ENCODE measurements at places on chromosomes 7 and 10.
A peak's percentile ranks its signal among the peaks of the same experiment; 100 is the strongest.

DNA sequence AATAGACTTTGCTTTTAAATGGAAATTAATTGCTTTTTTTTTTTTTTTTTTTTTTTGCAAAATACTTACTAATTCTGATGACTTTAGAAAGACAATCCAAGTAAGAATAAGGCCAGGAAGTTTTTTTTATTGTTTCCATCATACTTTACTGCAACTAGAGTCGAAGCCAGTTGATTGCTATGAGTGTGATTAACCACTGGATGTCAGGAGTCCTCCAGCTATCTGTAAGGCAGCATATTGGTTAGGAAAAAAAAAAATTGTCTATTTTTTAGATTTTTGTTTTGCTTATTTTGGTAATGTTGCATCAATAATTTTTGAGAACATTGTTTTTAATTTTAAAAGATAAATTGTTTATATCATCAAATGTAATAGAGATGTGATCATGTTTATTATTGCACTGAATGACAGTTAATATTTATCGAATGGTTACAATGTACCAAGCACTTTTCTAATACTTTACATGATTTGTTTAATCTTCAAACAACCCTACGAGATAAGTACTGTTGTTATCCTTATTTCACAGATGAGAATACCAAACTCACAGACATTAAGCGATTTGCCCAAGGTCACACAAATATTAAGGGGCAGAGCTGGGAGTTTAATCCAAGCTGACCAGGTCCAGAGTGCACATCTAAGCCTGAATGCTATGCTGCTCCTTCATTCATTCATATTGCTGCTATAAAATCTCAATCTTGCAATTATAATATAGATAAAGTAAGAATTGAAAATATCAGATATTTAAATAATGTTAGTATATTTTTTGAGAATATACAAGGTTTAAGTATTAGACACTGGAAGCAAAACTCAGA is 19.9 kb upstream of the LMOD2 start:
- peak; percentile 65 for DNase-seq

DNA sequence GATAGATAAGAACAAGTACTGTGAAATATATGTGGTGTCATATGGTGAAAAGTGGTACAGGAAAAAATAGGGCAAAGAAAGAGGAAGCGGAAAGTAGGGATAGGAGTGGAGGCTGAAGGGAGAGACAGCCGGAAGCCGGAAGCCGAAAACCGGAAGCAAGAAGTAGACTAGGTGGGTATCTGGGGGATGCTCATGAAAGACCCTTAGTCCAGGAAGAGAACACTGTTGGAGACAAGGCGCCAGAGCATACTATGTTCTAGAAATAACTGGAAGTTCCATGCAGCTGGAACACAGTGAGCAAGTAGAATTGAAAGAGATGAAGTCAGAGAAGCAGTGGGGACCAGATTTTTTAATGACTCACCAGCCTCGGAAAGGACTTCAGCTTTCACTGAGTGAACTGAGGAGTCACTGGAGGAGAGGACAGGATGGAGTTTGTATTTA is 22.5 kb downstream of the ST8SIA6 start:
- peak; percentile 55 for DNase-seq

GRCh38 chr7:163971-164881 is 28.1 kb upstream of the FAM20C start:
- DNase-seq, result no peak

GRCh38 chr10:128869101-128869749 is 597.8 kb upstream of the MGMT start:
- DNase-seq, result no peak

DNA sequence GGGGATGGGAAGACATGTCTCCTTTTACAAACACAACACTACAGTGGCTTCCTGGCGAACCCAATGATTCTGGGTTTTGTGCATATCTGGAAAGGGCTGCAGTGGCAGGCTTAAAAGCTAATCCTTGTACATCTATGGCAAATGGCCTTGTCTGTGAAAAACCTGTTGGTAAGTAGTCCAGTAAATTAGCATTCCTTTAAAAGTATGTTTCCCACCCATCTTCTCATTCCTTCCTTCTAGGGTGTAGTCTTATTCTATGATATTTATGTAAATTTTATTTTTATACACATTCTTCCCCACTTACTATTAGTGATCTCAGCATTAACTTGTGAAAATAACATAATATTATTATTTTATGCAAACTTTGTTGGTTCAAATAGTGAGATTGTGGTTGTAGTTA is 206.9 kb downstream of the ATRNL1 start:
- no peak for DNase-seq

GRCh38 chr7:29289156-29290021 is 94.8 kb downstream of the CHN2 start:
- no peak for DNase-seq

GRCh38 chr7:2956526-2957368 is 86.9 kb downstream of the CARD11 start:
- DNase-seq, result peak; percentile 64

DNA sequence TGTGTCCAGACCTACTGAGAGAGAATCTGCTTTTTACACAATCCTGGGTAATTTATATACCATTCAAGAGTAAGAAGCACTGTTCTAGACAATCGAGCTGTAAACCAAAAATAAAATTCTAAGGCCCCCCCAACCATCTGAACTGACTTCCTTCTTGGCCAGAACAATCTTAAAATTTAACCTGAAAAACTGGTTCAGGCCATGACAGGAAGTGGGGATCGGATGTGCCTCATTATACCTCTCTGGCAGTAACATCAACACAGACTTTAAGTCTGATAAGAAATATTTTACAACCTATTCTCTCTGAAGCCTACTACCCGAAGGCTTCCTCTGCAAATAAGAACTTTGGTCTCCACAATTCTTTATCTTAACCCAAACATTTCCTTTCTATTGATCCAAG is 75.2 kb upstream of the KIF5B start:
- no peak for DNase-seq

DNA sequence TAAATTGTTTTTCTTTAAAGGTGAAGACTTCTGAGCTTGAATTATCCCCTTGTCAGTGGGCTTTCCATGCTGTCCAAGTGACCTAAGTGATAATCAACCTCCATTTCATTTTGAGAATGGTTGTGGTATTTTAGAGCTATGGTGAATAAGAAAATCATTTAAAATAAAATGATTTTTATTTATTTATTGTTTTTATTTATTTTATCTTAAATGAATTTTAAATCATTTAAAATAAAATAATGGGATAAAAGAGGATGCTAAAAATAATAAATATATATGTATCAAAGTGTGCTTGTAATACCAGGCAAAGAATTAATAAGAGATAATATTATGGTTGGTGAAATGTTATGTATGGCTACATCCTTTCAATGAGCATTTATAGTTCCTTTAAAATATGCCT is 24.5 kb downstream of the CAV1 start:
- DNase-seq, result no peak

DNA sequence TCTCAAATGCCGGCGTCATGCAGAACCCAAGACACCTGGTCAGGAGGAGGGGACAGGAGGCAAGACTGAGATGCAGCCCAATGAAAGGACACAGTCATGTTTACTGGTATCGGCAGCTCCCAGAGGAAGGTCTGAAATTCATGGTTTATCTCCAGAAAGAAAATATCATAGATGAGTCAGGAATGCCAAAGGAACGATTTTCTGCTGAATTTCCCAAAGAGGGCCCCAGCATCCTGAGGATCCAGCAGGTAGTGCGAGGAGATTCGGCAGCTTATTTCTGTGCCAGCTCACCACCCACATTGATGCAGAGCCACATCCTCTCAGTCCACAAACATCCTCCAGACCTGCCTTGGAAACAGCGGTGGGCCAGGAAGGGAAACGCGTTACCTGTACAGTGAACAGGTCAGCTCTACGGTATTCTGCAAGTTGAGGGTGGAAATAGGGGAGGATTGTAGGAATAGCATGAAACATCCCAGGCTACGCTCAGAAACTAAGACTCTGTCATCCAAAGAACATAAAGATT is 133.1 kb upstream of the PRSS1 start:
- DNase-seq, result no peak

- DNase-seq, result no peak
Observed at GRCh38 chr10:50541921-50542320, 81.8 kb downstream of the SGMS1 start.

DNA sequence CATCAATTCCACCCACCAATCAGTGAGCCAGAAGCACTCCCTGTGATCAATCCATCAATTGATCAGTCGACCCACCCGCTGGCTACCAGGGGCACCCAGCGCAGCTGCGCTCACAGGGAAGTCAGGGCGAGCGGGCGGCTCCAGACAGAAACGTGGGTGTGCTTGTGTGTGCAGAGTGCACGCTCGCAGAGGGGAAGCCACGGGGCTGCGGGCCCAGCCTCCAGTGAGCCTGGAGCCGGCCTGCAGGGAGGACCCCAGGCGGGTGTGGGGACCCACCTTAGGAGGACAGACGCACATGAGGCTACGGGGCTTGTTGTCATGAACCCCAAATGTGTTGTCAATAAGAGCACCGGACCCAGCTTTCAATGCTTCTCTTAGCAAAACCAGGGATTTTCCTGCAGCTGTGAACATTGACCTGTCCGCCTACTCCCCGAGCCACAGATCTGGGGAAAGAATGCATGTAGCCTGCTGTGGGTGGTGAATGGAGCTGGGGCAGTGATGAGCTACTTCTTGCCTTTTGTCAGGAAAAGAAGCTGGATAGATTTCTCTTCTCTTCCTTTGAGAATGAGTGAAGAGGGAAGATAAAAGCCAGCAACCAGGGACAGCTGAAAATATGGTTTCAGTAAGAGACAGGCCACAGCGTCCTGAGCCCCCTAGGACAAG is 497.8 kb downstream of the DNAJB6 start:
- DNase-seq, result no peak

DNA sequence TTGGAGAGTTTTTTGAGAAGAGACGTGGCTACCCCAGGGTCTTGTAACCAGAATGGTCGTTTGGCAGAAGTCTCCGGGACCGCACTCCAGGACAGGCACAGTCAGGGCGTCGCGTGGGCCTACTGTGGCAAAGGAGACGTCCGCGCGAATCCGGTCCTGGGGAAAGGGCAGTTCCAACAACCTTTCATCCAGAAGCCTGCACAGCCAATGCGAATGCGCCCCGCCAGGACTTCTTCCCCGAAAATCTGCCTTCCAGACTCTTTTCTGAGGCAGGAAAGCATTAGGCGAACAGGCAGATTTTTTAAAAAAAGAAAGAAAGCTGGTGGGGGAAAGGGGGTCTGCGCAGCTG is 2.0 kb downstream of the HPSE2 start:
- DNase-seq, result no peak

- DNase-seq, result no peak
Observed at GRCh38 chr7:133433165-133433812, 180.4 kb downstream of the EXOC4 start.

DNA sequence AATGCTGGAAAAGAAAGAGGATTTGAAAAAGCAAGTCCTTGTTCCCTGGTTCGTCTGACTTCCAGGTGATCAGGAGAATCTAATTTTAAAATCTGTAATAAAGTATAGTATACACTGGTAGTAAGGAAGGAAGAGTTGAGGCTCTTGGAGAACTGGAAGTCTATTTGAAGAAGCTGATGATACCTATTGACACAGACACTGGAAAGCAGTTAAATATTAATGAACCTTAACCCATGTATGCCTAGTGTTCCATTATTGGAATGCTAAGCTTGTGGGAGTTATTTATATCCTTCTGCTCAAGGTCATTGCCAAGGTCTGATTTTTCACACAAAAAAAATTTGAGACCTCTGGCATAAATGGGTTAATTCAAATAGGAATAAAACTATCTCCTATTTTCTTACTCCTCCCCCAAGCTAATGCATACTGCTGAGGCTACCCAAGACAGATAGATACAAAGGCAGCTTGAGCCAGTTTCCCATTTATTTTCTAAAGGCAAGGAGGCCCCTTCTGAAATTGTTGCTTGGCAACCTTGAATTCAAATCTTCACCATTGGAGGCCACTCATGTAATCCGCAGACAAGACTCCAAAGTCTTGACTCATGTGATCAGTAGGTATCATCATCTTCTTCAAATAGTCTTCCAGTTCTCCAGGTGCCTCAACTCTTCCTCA is 110.2 kb downstream of the FZD1 start:
- DNase-seq, result no peak

GRCh38 chr10:58177362-58177947 is 90.2 kb downstream of the IPMK start:
- peak; percentile 60 for DNase-seq

GRCh38 chr10:15267496-15267895 is 99.0 kb upstream of the NMT2 start:
- DNase-seq, result peak; percentile 10

DNA sequence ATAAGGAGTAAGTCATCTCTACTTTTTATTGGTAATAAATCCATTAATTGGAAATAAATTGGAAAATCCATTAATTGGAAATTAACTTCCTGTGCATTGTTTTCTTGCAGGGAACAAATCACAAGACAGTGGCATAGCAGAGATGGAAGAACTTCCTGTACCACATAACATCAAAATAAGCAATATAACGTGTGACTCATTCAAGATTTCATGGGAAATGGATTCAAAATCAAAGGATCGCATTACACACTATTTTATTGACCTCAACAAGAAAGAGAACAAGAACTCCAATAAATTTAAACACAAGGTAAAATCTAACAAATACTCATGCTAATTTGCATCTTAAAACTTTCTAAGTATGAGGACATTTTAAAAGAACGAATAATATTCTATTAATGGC is 57.8 kb downstream of the PHYHIPL start:
- peak; percentile 5 for DNase-seq

DNA sequence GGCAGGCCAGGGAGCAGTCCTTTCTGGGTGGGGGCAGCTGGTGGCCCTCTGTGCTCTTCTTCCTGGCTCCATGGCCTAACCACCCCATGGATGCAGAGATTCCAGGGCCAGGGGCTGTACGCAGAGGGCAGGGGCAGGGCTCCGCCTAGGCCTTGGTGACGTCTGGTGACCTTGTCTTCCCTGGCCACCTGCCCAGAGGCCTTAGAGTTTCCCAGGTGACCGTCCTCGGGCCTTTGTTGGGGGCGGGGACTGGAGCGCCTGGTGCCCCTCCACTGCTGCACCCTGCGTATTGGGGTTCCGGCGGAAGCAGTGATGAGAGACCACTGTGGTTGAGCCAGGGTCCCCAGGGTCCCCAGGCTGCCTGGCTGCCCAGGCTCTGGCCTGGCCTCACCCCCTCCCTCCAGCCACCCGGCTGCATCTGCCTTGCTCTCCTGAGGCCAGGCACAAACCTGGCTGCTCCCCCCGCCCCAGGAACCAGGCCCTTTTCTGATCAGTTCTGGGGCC is 10.3 kb downstream of the PWWP2B start:
- no peak for DNase-seq

DNA sequence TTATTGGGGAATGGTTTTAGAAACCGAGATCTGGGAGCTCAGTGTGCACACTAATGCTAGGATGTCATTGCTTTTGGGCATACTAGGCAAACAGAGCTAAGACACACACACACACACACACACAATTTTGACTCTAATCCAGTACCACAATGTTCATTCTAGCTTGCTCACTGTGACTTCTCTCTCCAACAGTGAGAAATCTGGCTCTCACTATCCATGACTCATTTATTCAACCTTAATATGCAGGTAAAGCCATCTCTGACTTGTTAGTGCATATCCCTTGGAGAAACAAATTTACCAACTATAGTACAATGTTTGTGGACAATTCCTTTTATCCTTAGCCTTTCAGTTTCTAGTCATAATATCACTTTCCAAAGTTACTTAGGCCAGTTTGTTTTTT is 5.9 kb upstream of the BMS1 start:
- DNase-seq, result no peak

Data from ELR (cell line).